ENCODE measurements at places on chromosomes 4 and X.

DNA sequence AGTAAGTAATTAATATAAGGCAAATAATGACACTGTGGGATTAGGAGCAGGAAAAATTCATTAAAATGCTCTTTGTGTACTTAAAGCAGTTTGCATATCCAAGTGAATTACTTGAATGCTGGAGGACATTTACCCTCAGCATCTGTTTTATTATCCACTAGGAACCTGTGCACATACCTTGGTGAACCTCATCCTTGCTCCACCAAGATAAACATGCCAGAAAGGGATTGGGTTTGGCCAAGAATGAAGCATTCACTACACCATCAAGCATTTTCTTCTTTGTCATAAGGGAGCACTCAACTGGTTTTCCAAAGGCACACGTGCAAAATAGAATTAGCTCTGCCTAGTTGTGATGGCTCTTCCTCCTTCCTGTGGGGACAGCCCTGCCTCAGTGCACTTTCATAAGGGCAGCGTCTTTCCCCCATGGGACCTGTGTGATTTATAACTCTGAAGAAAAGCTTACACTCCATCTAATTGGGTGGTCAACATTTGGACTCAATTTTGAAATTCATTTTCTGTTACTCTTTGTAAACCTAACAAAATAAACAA lies 291.7 kb downstream of the USP46 start:
- no peak for DNase-seq

DNA sequence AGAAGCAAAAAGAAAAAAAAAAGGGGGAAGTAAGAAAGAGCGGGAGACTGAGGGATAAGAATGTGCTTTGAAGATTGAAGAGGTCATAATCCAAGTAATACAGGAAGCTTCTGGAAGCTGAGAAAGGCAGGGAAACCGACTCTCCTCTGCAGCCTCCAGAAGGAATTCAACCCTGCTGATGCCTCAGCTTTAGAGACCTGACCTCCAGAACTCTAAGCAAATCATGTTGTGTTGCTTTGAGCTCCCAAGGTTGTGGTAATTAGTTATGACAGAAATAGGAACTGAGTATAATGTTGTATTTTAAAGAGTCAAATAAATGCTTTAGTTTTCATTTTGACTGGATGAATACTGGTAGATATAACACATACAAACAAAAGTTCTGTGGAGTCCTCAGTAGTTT lies 48.0 kb upstream of the FAT1 start:
- no peak for DNase-seq

GRCh38 chrX:20227116-20227515 lies 39.6 kb downstream of the RPS6KA3 start:
- no peak for DNase-seq

DNA sequence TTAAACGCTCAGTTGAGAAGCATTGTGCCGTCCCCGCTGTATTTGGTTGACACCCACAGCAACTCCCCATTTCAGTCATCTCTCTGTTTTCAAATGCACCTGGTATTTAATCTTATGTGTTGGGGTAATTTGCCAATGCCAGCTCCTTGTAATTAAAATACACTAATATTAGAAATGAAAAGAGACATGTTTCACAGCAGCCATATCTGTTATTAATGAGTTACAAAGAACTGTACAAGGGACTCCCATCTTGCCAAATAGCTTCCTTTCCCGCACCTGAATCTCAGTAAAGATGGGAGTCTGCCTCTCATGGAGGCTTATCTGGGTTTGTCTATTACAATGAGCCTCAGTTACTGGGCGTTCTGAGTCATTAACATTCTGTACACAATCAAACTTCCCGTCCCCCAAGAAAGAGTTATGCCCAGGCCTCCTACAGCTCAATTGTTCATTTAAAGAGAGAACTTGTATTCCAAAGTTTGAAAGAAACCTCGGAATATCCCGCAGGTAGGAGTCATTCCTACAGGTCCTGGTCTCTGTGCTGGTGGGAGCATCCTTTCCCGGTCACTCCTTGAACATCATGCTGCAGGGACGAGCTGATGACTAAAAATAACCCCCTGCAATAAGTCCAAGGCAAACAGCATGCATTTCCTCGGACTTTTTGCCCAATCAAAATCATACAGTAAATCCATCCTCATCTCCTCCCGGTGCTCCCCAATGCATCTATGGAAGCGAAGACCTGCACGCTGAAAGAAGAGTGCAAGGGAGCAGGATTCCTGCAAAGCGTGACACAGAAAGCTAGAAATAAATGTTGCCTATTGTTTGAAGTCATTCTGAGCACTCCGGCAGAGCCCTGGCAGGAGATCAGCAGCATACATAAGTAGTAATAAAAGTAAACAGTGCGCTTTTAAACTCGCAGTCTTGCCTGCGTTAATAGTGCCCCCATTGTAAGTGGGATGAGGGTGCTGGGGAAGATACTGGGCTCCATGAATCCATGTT lies 926 bp downstream of the NDP start:
- no peak for DNase-seq

GRCh38 chr4:6991249-6991648 lies 51.9 kb upstream of the TADA2B start:
- no peak for DNase-seq

DNA sequence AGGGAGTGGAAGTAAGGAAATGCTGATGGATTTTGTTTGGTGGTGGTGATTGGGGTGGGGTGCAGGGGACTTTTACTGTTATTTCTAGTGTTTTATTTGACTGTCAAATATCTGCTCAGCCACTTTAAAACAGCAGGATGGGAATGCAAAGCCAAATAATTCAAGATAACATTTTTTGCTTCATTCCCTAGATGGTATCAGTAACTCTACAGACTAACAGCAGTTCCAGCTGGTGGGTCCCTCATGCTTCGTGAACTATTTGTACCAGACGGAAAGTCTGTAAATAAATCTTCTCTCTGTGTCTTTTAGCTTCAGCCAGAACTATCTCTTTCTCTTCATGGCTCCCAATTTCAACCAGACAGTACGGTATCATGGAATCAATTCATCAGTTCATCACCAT lies 27.5 kb downstream of the GPR143 start:
- DNase-seq: no peak

- DNase-seq: no peak
These were observed 222.4 kb downstream of the FBXO8 start for GRCh38 chr4:174061026-174061425.

DNA sequence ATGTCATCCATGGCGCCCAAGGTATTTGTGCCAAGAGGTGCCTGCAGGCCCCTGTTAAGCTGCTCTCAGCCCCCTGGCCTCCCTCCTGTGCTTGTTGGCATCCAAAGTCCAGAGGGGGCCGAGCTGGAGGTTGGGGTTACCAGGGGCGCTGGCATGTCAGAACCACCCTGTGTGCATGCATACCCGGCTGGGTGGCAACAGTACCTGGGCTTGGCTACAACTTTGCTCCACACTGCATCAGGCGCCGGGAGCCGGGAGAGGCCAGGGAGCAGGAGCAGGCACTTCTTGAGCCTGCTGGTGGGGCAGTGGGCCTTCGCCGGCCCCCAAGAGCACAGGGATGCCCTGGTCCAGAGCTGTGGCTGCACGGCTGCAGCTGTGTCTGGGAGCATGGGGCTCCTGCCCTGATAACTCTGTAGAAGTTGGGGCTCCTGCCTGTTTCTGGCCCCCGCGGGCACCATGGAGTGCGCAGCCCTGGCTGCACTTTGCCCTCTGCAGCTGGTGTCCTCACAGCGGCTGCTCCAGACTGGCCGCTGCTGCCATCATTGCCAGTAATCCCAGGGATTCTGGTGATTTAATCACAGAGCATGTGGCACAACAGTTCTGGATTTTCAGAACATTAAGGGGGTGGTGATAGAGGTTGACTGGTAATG lies 130.3 kb downstream of the ARHGAP10 start:
- no peak for DNase-seq

GRCh38 chr4:6740347-6740746 lies 24.4 kb downstream of the BLOC1S4 start:
- no peak for DNase-seq

- no peak for DNase-seq
These were observed 2.8 kb downstream of the VEGFC start for GRCh38 chr4:176789955-176790354.

DNA sequence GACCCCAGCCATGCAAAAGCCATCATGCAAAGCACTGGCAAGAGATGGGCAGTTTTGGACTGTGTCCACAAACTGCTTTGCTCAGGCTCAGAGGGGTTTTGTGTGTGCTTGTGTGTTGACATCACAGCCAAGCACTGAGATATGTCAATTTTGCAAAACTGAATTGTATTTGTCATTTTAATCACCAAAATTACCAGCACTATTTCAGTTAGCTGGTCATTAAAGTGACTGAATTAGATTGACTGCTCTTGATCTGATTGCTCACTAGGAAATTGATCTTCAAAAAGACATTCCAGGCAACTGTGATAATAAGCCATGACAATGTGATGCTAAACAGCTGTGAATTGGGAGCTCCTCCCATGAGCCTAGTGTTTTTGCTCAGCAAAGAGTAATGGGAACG lies 337.3 kb upstream of the GNPDA2 start:
- DNase-seq: no peak

DNA sequence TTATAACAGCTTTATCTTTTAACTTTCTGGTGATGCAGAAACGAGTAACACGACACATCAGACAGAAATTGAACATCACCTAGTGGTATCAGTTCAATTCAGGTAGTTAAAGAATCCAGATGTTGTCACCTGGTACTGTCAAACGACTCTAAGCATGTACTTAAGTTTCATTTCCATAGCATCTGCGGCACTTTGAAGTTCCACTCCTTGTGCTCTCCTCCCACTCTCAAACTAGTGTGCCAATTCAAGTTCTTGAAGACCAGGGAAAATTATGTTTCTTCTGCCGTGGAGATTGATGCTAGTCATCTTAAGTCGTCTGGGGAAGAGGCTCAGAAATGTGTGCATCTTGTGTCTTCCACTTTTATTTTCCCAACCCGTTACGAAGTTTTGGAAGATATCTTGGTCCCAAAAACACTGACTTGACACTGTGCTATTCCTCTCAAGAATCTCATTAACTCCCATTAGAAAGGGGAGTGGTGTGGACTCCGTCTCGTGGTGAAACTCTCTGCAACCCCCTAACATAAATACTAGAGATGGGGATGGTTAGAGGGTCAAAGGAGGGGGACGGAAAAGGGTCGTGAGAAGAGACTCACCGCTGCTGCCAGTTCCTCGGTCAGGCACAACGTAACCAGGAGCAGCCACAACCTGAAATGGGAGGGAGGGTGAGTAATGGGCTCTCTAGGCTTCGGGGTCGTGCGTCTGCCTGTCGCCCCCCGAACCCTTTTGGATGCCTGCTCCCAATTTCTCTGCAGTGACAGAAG lies 693 bp downstream of the COL4A6 start:
- no peak for DNase-seq

- DNase-seq: no peak
These were observed 275.9 kb upstream of the VCX3A start for GRCh38 chrX:6810776-6811175.

DNA sequence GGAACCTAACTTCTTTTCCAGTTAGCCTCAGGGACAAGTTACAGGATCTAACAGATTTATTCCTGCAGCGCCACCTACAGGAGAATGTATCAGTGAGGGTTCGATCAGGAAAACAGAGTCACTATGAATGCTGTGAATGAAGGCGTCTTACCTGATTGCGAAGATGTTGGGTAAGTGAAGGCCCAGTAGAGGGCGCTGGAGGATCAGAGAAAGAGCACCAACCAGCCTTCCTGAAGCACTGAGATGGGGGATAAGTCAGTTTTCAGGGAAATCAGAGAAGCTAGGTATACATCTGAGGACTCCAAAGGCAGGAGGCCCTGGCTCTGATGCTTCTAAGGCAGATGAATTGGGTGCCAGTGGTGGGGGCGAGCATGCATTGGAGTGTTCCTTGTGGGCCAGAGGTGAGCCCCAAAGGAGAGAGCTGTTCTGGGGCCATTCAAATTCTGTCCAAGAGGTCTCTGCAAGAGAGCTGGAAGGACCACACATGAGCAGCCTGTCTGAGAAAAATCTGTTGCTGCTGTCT lies 169.9 kb upstream of the AADAT start:
- peak; percentile 97 for DNase-seq

DNA sequence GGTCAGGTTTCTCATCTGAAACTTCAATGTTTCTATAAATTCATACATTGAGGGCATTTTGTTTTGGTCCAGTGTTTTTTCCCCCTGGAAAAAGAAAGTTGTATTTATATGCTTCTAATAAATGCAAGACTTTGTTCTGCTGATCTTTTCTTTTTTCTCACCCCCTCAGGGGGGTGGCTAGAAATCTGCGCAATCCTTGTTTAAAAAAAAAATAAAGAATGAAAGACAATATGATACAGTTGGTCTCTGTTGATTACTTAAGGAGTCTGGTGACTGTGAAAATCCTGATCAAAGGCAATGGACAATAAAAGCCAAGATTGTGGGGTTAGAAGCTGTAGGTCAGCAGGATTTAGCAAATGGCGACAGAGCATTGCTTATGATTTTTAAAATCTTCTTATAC lies 180.5 kb downstream of the KIT start:
- no peak for DNase-seq

- no peak for DNase-seq
These were observed 171.2 kb downstream of the PPP3CA start for GRCh38 chr4:101175896-101176676.

- peak; percentile 91 for DNase-seq
These were observed 14.3 kb downstream of the CFAP99 start for GRCh38 chr4:2432991-2433530.

DNA sequence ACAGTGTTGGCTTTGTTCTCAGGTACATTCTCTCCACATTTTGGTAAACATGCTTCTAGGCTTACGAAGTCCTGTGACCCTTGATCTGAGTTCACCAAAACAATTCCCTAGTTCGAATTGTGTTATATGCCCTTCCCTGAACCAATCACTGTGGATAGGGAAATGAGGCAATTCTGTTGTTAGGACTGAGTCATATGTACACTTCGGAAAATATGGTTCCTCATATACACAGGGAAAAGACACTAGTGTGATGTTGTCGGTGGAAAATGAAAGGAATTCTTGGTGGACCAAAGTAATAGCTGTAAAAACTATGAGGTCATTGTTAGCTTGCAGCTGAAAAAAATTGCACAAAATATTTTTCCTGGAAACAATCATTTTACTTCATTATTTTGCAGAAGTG lies 46.6 kb upstream of the MAGEC2 start:
- no peak for DNase-seq

DNA sequence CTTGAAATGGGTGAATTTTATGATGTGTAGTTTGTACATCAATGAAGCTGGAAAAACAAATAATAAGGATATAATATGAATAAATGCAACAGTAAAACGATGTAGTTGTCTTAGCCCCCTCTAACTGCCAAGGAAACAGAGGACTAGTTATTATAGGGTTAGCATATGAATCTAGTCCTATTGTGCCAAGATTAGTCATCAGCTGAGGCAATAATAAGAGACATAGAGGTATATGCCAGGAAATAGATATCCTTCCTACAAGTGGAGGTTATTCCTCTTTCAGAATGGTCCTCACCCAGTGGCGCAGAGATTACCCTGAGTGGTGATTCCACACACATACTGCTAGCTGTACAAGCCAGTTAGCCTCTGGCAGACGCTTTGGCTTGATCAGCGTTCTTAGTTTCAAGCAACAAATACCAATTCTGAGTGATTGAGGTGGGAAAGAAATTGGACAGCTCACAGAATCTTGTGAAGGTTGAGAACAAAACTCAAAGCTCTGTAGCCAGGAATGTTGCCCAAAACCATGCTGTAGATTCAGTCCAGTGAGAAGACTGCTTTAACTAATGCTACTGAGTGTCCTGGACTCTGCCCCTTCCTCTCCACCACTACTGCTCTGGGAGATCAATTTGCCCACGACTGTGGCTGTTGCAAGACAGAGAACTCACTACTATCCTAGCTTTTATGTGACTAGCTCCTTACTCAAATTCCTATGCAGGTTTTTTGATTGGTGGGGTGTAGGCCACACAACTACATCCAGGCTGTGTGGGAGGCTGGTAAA lies 27.0 kb upstream of the ZNF280C start:
- no peak for DNase-seq

- DNase-seq: no peak
These were observed 856.2 kb downstream of the STIM2 start for GRCh38 chr4:27716693-27717430.

Data from islet precursor cell (in vitro differentiated cells).